ENCODE measurements at places on chromosomes 4 and X.

GRCh38 chrX:24325231-24325630 lies 11.4 kb upstream of the SUPT20HL2 start:
- DNase-seq, result no peak

- DNase-seq, result no peak
These were observed 169.1 kb downstream of the LDB2 start for GRCh38 chr4:16729336-16729735.

DNA sequence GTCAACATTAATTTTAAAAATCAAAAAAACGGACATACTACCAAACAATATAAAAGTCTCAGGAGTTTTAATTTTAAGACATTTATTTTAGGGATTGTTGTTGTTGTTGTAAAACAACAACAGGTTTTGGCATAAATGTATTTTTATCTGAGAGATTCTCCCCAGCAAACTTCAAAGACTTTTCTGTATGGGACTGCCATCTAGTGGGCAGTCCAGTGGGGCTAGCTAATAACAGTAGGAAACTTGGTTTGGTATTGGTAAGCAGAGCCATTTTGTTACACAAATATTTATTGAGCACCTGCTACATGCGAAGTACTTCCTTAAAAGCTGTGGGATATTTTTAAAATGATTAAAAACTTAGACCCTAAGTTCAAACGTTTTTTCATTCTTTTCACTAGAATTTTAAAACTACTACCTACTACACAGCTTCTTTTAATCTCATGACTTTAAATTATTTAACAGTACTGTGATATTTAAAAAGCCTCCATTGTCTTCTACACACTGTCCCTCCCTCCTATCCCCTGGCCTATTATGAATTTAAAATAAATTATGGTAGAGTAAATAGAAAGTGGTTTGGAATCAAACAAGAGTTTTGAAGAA lies 1028.4 kb upstream of the INTU start:
- no peak for DNase-seq

GRCh38 chr4:95548738-95549245 lies at the start of gene UNC5C:
Gene UNC5C, minus strand, starts transcription at chr4:95548973.
- DNase-seq, result no peak

DNA sequence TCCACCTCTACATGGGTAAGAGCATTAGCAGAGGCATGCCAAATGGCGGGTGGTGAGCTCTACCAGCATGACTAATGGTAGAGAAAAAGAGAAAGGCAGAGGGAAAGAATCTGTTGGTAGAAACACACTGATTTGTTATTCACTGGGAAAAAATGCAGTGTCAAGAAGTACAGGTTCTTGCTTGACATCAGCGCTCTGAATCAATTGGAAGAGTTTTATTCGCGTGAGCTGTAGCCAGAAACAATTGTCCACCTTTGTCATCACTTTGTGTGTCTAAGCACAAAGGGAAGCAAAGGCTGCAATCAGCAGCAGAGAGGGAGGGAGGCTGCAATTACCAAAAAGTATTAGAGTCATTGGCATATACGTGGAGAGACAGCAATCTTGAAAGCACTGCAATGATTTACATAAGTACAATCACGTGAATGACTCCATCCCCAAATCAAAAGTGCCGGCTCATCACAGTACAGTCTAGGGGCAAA lies 67.7 kb upstream of the HS3ST1 start:
- no peak for DNase-seq

DNA sequence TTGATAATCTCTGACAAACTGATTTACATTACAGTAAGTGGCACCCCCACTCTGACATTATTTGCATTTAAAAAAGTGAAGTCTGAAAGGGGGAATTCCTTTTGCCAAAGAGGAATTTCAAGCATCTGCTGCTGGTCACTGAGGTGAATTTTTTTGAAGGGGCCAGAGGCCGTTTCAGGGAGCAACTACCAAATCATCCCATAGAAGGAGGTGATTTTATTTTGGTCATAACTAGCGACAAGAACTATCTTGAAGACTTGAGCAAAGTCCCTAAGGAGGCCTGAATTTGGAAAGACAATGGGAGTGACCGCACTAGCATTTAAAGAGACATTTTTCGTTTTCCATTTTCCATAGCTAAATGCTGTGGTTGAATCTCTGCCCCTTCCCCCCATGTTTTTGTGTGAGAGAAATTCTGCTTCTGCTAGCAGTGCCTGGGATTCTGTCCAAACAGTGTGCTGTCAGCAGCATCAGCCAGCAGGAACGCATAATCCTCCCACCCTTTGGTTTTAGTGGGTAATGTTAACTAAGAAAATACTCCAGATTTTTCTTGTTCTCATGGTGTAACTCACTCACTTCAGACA lies 110.1 kb upstream of the MED14 start:
- no peak for DNase-seq

GRCh38 chrX:137562096-137562495 lies 3.8 kb upstream of the ZIC3 start:
- no peak for DNase-seq
